Central memory CD4-positive, alpha-beta T cell (primary cell): ENCODE measurements at places on chromosomes 12 and 14.

DNA sequence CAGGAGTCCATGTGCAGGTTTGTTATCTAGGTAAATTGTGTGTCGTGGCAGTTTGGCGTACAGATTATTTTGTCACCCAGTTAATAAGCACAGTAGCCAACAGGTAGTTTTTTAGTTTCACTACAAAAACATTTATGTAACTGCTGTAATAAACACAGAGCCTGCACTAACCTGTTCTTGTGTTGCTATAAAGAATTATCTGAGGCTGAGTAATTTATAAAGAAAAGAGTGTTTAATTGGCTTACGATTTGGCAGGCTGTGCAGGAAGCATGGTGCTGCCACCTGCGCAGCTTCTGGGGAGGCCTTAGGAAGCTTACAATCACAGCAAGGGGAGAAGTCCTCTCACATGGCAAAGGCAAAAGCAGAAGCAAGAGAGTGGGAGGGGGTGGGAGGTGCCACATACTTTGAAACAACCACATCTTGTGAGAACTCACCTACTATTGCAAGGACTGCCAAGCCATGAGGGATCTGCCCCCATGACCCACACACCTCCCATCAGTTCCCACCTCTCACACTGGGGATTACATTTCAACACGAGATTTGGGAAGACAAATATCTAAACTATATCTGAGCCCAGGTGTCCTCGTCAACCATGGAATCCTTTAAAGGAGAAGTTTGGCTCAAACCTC is 266.4 kb upstream of the GRIP1 start:
- no peak for DNase-seq

- DNase-seq: no peak
These were observed 62.5 kb downstream of the BCL2L14 start for GRCh38 chr12:12133259-12133658.

DNA sequence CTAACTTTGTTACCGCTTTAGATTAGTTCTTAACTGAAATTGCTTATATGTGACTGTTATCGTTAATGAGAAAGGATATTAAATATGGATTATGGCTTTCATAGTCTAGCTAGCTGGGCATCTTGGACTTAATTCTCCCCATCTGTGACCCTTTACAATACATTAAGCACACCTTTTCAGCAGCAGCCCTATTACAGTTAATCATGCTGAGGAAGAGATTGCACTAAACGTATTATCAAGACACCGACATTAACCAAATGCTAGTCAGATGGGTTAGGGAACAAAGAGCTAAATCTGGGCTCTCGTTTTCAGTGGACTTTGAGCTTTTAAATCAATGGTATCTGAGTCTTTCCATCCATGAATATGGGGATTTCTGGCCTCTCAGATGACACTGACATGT is 447.5 kb upstream of the DCN start:
- DNase-seq: no peak

- no peak for DNase-seq
These were observed 32.5 kb upstream of the EVL start for GRCh38 chr14:100032738-100033137.

DNA sequence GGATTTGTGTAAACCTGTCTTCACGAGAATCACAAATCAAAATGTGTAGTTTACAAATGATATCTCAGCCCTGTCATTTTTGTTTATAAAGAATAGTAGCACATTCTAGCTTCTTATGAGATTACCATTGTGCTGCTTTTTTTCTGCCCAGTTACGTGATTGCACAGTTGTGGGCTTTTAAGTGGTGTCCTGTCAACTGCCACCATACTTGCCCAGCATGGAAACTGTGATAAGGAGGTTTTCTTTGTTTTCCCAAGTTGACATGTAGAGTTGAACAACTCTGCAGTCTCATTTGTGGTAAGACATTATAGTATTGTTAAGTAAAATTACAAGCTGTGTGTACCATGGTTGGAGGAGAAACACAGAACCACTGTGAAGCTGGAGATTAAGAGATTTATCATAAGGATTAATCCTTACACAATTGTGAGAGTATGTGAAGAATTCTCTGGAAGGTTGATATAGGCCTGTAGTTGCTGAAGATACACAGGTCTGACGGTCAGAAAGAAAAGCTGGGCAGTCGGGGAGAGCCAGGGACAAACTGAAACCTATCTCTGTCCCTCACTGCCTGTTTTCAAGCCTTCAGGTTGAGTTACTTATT is 12.2 kb downstream of the CHURC1 start:
- no peak for DNase-seq

DNA sequence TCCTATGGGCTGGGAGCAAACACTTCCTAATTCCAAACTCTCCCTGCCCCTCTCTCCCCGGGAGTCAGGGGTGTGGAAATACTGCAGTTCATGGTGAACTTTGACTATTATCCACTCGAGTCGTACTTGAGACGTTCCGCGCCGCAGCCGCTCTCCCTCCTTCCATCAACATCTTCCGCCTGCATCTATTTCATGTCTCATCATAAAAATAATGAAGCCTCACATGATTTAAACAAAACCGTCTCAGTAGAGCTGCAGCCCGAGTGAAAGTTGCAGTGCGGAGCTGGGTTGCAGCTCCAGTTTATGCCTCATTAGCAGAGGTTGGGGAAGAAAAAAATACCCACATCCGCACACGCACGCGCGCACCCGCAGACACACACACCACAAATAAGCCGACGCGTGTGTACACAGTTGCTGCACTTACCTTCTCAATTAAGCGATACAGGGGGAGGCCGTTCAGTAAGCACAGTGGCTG is 283 bp downstream of the LMO3 start:
- no peak for DNase-seq
